ENCODE measurements at places on chromosomes 2 and 18.
A peak's percentile ranks its signal among the peaks of the same experiment; 100 is the strongest.

- no peak for DNase-seq
These were observed 435.0 kb downstream of the RND3 start for GRCh38 chr2:150052457-150052856.

DNA sequence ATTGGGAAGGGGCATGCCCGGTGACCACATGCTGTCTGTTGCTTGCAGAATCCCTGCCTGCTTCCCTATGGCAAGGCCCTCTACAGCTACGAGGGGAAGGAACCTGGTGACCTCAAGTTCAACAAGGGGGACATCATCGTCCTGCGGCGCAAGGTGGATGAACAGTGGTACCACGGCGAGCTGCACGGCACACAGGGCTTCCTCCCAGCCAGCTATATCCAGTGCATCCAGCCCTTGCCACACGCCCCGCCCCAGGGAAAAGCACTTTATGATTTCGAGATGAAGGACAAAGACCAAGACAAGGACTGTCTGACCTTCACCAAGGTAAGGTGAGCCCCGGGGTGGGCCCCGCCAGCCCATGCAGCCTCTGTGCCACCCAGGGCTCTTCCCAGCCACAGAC is 218.6 kb downstream of the SH3RF3 start:
- no peak for DNase-seq

- DNase-seq, result no peak
These were observed 4.1 kb upstream of the PRKCE start for GRCh38 chr2:45647356-45647755.

DNA sequence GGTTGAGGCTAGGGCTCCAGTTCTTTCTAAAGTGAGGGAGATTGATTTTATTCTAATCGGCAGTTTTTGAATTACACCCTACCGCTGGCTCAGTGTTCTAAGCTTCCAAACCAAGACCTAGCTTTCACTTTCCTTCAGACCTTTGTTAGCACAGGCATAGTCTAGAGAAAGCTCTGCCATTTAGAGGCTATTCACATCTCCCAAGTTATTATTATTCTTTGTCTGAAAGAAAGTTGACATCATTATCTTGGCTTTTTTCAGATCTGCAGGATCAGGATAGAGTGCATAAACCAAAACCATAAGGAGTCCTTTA is 276.8 kb downstream of the ASXL3 start:
- DNase-seq, result no peak

- DNase-seq, result no peak
These were observed 63.8 kb upstream of the PPP1CB start for GRCh38 chr2:28687640-28688385.

- DNase-seq, result no peak
These were observed 200.8 kb downstream of the SLC8A1 start for GRCh38 chr2:40251137-40251536.

DNA sequence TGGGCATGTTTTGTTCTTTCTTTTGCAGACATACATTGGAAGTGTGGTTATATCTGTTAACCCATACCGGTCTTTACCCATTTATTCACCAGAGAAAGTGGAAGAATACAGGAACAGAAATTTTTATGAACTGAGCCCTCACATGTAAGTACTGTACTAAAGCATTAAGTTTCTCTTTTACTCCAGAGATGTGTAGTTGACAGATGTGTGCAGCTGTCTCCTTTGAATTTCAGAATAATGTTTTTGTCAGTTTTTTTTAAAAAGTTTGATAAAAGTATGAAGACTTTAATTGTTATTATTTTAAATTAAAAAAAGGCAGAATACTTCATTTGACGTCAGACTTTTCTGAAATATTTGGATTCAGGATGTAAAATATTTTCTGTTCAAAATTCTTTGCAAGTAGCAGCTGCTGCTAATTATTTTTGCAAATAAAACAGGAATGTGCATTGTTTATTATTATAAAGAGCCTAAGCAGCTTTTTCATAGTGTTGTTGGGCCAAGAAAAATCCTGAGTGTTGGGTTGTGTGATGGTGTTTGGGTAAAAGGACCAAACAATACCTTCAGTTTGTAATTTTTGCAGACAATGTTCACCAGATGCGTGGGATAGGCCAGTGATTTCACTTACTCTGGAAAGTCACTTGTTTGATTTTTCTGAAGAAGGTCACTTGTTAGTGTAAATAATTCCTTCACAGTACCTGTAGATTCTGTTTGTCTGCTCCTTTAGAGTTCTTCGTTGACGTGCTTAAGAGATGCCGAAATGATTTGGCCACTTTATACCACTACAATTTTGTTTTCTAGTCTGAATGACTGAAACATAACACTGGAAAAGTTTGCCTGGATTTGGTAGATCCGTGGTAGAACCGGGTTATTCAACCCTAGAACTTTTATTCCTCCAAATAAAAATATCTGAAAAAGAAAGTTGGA is 51.1 kb downstream of the MYO1B start:
- DNase-seq, result peak; percentile 54

DNA sequence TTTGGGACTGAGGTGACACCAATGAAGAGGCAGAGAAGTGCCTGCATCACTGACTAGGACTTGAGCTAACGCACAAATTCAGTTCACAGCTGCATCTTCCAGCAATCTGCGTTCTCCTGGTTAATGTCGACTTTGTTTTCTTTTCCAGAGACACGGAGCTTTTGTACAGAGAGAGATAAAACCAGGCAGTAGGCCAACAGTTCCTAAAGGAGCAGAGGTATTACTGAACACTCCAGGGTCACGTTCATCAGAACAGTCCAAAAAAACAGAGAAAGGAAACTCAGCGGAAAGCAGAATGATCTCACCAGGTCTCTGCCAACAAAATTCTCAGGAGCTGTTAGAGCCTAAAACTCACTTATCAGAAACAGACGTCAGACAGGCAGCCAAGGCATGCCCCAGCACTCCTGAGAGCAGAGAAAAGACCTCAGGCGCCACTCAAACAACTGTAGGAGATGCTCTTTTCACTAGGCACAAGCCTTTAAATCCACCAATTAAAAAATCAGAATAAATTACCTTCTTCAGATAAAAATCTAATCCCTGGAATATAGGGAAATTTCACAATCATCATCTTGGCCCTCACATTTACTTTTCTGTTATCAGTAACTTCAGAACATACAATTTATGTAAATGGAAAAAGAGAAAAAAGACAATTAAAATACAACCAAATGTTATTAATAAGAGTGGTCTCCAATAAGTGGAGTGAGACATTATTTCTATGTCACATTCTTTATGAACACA is 95.9 kb upstream of the SPTBN1 start:
- peak; percentile 92 for DNase-seq

DNA sequence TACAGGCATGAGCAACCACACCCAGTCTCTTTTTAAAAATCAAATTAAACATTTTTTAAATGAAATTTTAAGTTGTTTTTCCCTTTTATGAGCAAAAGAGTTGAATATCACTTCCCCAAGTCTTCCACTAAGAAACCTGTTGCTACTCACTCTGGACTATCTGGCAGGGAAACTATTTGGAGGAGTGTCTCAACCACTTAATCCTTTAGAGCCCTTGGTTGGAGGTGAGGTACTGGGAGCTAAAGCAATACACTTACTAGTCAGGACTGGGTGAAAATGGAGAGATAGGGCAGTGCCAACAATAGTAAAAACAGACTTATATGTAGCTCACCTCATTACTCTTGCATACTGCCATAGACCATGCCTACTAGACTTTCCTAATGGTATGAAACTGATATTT is 135.5 kb downstream of the RND3 start:
- DNase-seq, result no peak

DNA sequence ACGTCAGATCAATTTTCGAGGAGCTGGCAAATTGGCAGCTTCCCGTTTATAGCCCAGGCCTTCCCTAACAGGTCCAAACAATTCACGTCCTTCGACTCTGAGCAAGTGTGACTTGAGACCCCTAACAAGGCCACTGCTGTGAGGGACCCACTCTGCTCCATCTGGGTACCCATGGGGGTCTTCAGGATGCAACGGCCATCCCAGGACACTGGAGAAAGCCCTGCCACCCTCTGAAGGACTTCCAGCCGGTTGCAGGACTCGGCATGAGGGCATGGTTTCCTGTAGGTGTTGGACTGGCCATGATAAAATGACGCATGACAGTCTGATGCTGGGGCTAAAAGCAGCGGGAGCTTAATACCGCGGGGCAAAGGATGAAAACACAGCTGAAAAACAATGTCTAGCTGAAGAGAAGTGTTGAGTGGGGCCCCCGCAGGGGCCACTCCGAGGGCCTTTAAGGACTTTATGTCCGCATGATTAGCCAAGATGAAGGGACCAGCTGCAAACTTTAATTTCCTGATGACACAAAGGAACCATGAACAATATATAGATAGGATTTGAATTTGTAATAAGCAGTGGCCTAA is 113.3 kb upstream of the ZNF521 start:
- no peak for DNase-seq

DNA sequence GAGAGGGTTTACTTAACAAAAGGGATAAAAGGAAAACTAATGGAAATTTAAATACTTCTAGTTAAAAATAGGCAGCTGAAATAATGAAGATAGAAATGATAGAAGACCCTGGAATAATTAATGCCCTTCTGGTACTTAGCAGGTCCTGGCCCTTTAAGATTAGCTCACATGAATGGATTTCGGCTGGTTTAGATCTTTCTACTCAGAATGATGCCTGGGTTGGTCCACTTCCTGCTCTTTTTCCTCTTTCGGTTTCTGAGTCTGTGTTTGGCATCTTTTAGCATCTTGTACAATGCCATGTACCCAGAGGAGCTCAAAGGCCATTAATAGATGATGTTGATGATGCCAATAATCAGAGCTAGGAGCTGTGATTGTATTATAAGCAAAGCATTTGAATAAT is 290.5 kb downstream of the CLIP4 start:
- no peak for DNase-seq

DNA sequence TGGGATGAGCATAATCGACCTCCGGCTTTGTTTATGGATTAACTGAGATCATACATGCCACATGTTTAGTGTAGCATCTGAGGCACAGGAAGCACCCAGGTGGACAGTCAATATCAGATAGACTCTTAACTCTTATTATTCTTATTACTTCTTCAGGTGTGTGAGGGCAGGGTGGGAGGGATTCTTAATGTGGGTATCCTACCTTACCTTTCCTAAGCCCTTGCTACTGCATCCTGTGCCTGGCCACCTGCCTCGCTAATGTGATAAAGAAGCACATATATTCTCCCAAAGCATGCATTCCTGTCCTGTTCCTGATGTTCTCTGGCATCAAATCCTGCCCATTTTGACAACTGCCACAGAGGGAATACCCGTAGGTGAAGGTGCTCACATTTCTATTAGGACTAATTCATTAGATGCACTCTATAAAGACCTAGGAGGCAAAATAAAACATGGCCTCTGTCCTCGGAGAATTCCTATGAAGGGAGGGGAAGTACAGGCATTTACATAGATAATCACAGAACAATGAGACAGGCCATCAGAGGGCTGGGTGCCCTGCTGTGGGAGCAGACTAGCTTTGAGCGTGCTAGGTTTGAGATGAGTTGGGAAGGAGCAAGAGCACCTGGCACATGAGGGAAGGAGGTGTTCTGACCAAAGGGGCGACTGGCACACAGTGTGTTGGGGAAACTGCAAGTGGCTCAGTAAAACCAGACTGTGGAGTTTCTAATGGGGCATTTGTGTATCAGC is 19.5 kb upstream of the CELF4 start:
- DNase-seq, result no peak

GRCh38 chr2:128403814-128404708 is 85.4 kb upstream of the HS6ST1 start:
- no peak for DNase-seq

DNA sequence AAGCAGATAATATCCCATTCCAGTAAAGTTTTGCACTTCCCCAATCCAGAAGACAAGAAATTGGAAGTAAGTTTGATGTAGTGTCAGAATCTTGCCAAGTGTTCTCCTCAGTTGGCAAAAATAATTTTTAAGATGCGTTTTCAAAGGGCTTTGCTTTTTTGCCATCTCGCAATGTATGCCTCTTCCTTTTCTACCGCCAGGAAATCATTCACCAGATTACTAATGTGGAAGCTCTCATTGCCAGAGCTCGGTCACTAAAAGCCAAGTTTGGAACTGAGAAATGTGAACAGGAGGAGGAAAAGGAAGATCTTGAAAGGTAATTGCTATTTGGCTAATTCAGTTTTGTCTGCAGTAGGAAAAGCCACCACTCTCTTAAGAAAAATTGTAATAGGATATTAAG is 110.7 kb downstream of the RAB3GAP1 start:
- DNase-seq, result no peak

DNA sequence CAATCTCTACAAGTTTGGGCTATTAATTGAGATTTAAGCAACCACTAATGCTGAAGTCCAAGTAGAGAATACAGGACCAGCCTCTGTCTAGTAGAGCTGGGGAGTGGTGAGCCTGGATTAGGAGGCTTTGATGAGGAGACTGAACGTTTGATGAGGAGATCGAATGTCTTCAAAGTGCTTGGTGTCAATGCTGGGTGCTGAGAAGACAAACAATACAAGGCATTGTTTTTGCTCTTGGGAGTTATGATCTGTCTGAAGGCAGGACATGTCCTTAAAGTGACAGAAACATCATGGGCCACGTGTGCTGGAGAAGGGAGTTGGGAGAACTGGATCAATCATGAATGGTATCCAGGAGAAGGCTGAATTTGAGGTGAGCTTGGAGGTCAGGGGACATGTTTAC is 143.6 kb downstream of the SPHKAP start:
- DNase-seq, result no peak

DNA sequence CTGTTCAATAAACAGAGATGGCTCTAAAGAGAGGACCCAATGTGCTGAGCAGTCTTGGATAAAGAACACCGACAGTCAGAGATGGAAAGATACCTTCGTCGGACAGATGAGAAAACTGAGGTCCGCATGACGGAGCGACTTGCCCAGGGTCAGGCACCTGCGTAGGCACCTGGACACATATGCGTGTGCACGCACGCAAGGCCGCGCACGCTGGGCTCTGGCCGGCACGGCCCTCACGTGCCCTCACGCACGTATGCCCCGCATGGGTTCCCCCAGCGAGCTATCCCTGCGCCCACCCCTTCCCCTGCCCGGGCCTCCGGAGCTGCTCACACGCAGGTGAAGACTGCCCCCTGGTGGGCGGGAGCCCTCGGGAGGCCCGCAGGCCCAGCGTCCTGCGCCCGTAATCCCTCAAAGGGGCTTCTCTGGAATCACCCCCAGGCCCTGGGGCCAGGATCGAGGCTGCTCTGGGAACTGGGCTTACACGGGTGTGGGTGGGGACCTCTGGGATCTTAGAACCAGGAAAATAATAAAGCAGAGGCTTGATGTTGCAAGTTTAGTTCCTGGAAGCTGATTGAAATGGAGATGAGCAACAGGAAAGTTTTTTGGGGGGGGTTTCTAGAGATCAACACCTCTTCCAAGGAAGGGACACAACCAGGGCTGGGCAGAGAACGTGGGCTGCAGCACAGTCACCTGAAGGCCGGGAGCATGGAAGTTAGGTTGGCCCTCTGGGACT is 246.3 kb downstream of the TNS1 start:
- DNase-seq, result peak; percentile 72
